Gastroesophageal sphincter (tissue), 4 donors: ENCODE measurements at places on chromosomes 12 and 14. TPM values are rescaled to one million over a fixed set of nuclear protein-coding genes. Genes with fewer than 3 reads are reported as not detected.
A peak's percentile ranks its signal among the peaks of the same experiment; 100 is the strongest.

GRCh38 chr14:24798911-24799462 is 165.0 kb upstream of the GZMB start:
- ATAC-seq, result no peak

DNA sequence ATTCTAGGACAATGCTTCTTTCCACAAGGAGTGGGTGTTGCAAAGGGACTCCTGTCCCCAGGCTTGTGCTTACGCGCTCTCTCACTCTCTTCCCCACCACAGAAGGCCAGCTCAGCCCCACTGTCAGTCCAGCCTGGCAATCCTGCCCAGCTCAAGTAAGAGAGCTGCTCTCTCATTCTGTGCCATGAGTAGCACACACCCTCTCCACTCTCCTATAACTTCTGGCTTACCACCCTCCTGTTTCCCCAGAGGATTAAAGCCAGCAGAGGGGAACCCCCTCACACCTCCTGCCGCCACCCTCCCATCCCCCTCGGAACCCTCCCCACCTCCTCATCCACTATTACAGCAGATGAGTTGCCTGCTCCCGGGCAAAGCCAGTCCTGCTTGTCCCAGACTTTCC is 17.1 kb downstream of the NCKAP5L start:
- ATAC-seq, result no peak

POC1B gene
- 18.4 TPM for total RNA-seq

- peak; percentile 68 for ATAC-seq
Observed at GRCh38 chr12:110269622-110270124, 11.4 kb upstream of the ATP2A2 start.
